HCEC 1CT (cell line): ENCODE measurements at places on chromosomes 16 and 17.

DNA sequence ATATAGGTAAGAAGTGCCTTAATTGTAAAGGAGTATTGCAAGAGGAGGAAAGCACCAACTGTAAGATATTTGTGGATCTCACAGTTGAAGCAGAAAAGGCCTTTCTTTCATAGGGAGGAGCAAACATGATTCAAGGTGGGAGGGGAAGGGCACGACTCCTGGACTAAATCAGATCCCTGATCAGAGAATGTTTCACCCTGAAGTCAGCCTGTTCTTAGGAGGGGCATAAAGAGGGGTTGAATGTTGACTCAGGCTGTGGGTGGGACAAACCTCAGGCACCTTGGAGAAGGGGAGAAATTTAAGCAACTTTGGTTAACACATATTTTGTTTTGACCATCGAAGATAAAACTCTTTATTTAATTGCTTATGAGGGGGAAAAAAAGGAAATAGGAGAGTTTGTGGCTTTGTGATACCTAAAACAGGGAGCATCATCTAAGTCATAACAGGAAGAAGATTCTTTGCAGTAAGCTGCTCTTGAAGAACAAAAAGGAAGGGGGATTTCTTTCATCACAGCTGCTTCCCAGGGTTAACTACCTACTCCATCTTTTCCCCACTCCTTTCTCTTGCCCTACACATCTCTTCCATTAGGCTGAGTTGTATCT is 158.6 kb upstream of the ZNF267 start:
- DNase-seq: no peak

DNA sequence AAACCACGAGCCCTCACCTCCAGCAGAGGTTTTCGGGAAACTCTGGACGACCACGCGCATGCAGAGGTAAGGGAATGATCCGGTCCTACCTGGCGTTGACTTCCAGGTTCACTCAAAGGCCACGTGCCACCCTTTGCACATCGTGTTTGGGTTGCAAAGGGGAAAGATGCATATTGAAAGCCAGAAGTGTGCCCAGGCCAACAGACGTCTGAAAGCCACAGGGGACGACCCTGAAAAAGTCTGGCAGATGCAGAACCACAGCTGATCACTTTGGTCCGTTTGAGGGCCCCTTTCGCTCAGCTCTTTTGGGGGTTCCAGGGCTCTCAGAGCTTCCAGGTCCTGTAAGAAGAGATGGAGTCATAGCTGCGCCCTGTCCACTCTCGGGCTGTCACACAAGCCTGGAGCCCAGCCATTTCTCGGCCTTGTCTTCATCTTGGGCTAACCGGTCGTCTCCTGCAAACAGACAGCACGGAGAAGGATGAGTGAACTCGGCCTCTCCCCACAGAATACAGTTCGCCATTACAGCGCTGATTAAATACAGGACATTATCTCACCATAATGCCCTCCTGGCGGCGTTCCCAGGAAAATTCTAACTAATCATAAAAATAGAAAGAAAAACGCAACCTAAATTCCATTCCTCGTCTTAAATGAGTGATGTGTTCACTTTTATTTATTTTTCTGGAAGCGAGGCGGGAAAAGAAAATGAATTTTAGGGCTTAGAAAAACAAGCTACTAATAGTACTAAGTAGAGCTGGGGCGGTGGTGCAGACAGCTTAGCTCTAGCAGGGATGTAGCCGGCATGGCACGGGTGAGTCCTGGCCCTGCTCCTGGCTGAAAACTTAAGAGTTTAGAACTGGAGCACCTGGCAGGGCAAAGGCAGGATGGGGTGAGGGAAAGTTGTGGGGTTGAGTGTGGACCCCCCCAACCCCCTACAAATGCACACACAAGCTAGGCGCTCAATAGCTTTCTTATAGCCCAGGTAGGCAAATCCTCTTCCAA is 45.5 kb upstream of the ZFHX3 start:
- DNase-seq: no peak

DNA sequence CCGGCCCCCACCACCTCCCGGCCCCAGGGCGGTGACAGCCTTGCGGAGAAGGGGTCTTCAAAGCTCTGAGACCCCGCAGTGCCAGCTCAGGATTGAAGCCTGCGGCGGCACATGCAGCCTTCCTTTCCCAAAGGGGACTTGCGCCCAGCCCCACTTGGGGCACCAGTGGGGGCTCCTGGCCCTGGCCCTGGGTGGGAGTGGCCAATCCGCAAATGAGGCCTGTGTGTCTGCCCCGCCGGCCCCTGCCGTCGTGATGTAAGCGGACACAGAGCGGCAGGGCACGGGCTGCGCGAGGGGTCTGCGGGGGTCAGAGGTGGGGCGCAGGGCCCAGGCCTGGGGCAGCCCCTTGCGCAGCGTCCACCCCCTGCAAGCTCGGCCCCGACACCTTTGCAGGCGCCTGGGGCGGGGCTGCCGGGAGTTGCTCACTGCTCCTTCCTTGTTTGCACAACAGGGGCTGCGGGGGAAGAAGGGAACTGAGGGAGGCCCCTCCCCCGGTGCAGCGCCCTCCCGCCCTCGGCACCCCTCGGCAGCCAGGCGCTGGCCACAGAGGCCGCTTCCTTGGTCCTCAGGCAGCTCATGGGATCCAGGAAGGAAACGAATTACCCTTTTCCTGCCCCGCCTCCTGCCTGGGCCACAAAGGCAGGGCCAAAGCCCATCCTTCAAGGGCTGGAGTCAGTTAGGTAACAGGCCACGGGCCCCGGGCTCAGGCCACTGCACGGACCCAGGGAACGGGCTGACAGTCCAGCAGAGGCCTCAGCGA is 2.9 kb downstream of the SLC16A3 start:
- peak; percentile 60 for DNase-seq

DNA sequence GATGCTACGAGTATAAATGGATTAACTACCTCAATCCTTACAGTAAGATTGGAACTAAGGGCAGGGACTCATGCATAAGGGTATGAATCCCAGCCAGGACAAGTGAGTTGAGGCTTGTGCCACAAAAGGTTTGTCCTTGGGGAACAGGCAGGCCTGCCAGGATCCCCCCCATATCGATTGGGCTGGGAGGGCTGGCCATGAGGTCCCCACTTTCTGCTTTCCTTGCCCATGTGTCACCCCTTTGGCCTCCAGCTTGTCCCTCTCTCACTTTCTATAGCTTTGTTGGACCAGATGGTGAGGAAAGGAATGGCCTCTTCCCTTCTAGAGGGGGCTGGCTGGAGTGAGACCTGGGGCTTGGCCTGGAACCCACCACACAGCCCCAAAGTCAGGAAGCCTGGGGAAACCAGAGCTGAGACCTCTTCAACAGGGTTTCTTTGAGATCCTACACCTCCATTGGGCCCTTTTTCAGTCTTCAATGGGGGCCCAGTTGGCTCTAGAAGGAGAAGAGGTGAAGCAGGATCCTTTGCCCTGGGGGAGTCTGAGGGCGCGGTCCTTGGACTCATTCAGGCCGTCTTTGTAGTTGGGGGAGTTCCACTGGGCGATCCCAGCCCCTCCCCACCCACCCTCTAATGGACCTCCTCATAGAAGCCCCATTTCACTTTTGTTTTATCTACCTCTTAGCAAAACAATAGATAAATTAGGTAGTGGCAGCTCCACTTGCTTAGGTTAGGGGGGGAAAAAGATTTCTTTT is 57.3 kb downstream of the IGF2BP1 start:
- no peak for DNase-seq

- no peak for DNase-seq
Observed at GRCh38 chr16:19123535-19124178, 9.9 kb downstream of the ITPRIPL2 start.

GRCh38 chr16:51845586-51846305 is 694.7 kb upstream of the SALL1 start:
- DNase-seq: no peak
